ENCODE measurements at places on chromosomes 3 and 15. TPM values are rescaled to one million over a fixed set of nuclear protein-coding genes. Genes with fewer than 3 reads are reported as not detected.

NR1I2 gene
- 0.26 TPM for total RNA-seq

BSN gene
- total RNA-seq: 0.34 TPM

USP13 gene
- total RNA-seq: 10.5 TPM

NEK10 gene
- 0.74 TPM for total RNA-seq

A4GNT gene
- total RNA-seq: not detected

ADCY5 gene
- not detected for total RNA-seq

KLHL40 gene
- not detected for total RNA-seq

GPR62 gene
- not detected for total RNA-seq

ACKR4 gene
- not detected for total RNA-seq

MYO5A gene
- total RNA-seq: 37.4 TPM

TMC3 gene
- total RNA-seq: not detected

KBTBD13 gene
- not detected for total RNA-seq

OXTR gene
- total RNA-seq: 0.70 TPM

CYP8B1 gene
- total RNA-seq: not detected

SRP14 gene
- 178 TPM for total RNA-seq

C3orf49 gene
- not detected for total RNA-seq

TTC14 gene
- 53.5 TPM for total RNA-seq

LRRC15 gene
- total RNA-seq: not detected

CEP63 gene
- total RNA-seq: 27.7 TPM

NBEAL2 gene
- 206 TPM for total RNA-seq

GOLGA6L7 gene
- not detected for total RNA-seq

MAN2C1 gene
- total RNA-seq: 131 TPM

HTR3E gene
- total RNA-seq: not detected

MCTP2 gene
- 26.2 TPM for total RNA-seq

PP2D1 gene
- not detected for total RNA-seq
